ENCODE measurements at places on chromosomes 1 and 21.

DNA sequence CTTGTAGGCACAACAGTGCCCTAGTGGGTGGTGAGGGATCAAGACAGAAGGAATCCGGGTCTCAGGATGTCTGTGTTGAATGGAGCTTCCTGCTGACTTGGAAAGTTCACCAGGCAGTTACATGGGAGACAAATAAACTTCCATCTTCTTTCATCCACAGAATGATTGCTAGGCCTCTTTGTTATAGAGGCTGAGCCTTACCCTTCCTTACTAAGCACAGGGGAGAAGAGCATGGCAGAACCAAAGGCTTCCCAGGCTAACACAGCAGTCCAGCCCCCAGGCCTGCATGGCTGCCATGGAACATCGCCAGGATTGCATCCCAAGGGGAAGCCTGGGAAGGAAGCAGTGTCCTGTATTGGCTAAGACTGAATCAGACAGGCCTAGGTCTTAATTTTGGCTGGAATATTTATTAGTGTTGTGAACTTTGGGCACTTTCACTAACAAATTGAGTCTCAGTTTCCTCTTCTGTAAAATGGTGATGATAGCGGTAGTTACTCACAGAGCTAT lies 18.7 kb downstream of the HEYL start:
- no peak for DNase-seq

DNA sequence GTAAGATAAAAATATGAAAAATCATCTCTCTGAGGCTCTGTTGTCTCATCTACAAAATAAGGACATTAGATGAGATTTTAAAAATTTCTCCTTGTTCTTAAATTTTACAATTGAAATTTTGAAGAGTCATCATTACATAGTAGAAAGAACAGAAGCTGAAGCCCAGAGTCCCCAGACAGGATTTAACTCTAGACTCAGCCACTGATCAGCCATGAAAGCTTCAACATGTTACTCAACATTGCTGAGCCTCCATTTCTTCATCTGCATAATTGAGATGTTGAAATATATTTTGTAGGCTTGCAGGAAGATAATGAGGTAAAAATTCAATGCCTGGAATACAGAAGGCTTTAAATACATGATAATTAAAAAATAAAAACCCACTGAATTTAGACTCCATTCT lies 633.3 kb downstream of the LMO4 start:
- no peak for DNase-seq

GRCh38 chr1:47174656-47175020 lies 15.2 kb downstream of the PDZK1IP1 start:
- DNase-seq, result no peak

- DNase-seq, result no peak
Measured at GRCh38 chr1:28290851-28291250, 31.5 kb downstream of the SESN2 start.

- DNase-seq, result peak; percentile 34
Measured at GRCh38 chr1:200483491-200484143, 73.8 kb upstream of the ZNF281 start.

- no peak for DNase-seq
Measured at GRCh38 chr1:178798232-178798861, 72.5 kb downstream of the ANGPTL1 start.

- no peak for DNase-seq
Measured at GRCh38 chr1:1437904-1438376, 2.5 kb downstream of the VWA1 start.

DNA sequence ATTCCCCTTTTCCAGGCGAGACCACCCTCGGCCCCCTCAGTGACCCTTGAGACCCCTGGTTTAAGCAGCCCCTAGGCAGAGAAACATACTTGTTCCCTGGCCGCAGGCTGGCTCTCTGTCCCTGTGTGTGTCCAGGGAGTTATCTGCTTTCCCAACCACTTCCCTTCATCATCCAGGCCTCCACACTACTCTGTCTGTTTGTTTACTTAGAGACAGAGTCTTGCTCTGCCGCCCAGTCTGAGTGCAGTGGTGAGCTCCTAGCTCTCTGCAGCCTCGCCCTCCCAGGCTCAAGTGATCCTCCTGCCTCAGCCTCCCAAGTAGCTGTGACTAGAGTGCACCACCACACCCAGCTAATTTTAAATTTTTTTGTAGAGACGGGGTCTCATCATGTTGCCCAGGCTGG lies 5.8 kb upstream of the VWA1 start:
- no peak for DNase-seq

DNA sequence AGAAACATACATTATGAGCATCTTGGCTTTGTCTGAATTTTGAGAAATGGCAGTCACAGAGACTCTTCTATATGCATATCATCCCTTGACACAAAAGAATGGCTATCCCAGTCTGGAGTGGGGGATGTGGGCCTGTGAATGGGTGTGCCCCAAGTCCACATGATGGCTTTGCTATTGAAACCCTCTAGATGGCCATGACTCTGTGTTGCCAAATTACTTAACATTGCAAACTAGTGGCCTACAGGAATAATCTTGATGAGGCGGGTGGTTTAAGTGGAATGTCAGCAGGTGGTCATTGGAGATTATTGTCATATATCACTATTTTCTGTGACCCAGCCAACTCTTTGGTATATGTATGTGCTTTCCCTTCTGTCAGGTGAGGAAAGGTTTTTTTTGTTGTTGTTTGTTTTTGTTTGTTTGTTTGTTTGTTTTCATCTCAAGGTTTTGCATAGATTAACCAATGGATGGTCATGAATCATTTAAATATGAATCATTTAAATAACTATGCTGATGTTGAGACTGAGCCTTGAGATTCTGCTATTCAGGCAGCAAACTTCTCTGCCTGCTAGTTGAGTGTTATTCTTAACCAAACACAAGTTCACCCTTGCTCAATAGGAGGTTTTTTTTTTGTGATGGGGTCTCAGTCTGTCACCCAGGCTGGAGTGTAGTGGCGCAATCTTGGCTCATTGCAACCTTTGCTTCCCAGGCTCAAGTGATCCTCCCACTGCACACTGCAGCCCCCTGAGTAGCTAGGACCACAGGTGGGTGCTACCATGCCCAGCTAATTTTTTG lies 103.0 kb downstream of the NOS1AP start:
- no peak for DNase-seq

- peak; percentile 64 for DNase-seq
Measured at GRCh38 chr1:110829955-110830553, 42.9 kb upstream of the CD53 start.

DNA sequence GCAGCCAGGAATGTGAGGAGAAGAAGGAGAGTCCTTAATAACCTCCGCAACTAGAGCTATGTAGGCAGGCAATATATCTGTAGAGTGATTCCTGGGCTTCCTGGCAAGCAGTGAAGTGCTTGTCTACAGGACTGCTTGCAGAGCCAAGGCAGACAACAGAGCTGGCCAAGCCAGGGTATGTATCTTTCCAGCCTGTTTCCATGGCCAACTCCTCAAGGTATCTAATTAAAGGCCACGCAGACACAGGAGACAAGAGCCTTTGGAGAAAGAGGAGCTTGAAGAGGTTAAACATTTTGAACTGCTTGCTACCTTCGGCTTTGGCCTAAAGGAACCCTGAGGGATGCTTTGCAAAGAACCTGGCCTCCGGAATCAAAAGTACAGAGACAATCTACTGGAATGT lies 137.4 kb downstream of the PIGK start:
- DNase-seq, result no peak

GRCh38 chr1:26362331-26362730 lies 8.4 kb upstream of the CRYBG2 start:
- no peak for DNase-seq

Data from T47D (cell line).